Fibroblast of upper back skin (primary cell): ENCODE measurements at places on chromosomes 4 and X.

DNA sequence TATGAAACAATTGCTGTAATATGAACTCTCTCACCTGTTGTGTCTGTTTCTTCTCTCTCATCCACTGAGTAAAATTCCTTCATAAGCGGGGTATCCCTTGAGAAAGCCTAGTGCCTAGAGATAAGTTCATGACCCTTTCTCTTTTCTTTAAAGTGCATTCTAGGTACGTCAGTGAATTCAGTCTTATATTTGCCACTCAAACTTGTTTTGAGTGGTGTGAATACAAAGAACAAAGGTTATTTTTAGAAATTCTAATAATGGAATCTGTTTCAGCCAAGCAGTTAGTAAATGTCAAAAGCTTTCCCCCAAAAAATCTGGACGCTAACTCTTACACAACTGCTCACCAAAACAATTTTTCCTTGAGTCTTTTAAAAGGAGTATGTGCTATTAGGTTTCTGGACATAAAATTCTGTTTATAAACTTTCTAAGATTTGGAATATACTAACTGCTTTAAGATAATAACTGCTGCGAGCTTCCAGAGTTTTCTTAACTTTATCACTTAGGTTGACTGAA is 112.0 kb downstream of the VEGFC start:
- no peak for DNase-seq

DNA sequence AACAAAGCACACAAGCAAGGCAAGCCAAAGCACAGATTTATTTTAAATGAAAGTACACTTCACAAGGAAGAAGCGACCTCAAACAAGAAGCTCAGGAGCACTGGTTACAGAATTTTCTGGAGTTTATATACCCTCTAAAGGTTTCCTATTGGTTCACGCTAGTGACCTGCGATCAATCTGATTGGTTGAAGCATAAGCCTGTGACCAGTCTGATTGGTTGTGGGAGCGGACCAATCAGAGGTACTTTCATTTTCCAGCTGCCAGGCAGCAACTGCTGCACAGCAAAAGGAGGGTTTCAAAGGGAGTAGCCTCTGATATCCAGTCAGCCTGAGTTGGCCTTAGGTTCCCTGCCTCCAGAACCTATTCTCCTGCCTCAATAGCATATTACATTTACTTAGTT is 4.6 kb upstream of the AREG start:
- no peak for DNase-seq

DNA sequence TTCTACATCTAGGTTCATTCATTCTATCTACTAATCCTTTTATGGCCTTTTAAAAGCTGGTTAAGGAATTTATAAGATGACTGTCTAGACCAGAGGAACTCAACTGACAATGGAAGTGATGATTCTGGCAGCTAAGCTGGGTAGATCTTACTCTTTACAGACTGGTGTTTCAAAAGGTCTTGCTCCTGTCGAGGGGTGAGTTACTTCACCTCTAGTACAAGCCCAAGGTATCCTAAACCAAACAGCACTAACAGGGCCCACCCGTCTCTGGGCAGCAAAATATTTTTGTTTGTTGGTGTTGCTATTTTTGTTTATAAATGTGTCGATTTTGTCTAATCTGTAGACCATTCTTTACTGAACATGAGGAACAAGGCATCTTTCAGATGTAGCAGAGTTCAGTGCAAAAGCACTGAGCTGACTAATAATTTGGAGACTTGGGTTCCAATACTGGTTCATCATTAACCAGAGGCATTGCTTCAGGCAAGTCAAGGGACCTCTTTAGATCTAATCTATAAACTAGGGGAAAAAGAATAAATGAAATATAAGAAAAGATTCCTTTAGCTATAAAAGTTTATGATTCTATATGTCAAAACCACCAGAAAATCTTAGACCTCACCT is 90.3 kb upstream of the FRG1 start:
- no peak for DNase-seq

GRCh38 chr4:1792832-1793495 is at the start of gene FGFR3:
Gene FGFR3 (plus strand): TSS chr4:1793293. CDS start chr4:1793935, 642 bp downstream.
- peak; percentile 11 for DNase-seq

GRCh38 chr4:45410701-45411210 is 684.4 kb upstream of the GNPDA2 start:
- DNase-seq = no peak

- no peak for DNase-seq
These were observed 386.6 kb upstream of the CPEB2 start for GRCh38 chr4:14615671-14616070.

DNA sequence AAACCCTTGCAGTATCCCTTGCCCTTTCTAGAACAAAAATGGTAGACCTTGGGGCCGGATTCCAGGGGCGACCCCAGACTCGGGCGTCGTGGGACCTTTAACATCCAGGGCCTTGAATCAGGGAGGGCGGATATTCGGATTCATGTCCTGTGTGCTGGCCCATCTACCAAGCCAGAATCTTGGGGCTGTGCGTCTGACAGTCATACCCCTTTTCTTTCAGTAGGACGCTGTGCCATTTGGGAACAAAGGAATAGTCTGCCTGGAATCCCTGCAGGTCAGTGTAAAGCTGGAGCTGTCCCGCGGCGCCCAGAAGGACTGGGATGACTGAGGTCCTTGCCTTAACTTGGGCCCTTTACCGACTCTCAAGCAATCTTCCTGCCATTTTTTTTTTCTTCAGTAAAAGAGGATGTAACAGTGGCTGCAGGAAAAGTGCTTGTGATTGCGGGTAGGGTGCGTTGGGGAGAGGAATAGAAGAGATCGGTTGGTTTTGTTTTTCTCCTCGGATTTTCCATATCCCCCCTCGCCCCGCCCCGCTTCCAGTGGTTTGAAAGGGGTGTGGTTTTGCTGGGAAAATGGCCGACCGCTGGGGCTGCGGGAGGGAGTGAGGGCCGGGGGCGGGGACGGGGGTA is 518 bp downstream of the ARMCX1 start:
- DNase-seq = peak; percentile 38

DNA sequence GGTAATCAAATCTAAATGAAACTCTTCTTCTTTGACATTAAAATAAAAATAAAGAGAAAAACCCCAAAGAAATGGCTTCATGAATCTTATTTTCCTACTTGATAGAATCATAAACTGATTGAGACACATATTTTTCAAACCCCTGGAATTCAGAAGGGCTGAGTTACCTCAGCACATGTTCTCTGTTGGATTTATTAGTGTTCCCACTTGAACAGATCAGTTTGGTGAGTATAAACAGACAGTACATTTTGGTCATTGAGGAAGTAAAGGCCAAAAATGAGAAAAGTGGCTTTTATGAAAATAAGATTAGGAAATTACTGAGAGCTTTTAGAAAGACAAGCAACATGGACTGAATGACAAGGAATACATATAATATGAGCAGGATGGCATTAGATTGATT is 620.4 kb downstream of the ANKRD50 start:
- no peak for DNase-seq

DNA sequence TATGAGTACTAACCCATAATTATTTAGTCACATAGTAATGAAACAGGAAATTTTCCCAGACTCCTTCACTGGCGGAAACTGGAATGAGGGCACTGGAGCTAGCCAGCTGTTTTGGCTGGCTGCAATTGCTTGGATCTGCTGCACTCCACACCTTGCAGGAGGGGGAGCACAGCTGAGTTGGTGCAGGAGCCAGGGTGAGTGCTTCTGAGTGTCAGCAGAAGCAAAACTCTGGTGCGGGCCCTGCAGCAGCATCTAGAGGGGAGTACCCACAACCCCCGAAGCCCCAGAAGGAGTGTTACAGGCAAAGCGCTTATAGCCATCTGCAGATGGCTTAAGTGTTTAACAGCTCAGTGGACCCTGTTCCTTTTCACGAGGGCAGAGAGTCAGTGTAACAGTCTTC is 96.1 kb downstream of the RPA4 start:
- DNase-seq = no peak

DNA sequence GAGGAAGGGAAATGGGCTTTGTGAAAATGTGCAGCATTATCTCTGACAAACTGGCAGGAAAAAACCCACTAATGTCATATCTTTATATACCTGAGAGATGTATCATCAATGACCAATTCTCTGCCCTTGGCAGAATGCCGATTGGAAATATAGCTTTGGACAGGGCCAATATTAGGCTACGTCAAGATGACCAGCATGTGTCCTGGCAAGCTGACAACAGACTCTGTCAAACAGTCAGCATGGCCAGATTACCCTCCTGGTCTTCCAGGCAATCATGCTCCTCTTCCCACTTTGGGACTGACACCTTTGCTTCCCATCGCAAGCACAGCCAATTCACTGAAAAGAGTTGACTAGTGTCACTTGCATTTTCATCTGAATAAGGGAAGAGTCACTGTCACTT is 57.0 kb downstream of the SORBS2 start:
- DNase-seq = no peak

DNA sequence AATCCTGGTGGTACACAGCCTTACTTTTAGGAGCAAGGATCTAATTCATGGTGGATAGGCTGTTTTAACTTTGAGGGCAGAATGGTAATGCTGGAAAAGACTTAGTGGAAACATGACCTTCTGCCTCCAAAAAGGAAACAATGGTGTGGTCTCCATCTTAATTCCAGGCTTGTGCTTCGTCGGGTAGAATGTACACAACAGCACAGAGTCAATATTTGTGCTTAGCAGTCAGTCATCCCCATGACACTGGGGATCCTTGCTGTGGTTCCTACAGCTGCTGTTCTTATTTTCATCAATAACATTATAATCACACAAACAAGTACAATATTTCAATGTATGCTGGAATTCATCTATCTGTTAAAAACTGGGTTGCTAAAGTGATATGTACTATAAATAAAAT is 104.4 kb downstream of the HHIP start:
- DNase-seq = no peak
